CD4-positive, alpha-beta T cell treated with Interleukin-10 for 1 hour (primary cell): ENCODE measurements at places on chromosomes 4 and X.

DNA sequence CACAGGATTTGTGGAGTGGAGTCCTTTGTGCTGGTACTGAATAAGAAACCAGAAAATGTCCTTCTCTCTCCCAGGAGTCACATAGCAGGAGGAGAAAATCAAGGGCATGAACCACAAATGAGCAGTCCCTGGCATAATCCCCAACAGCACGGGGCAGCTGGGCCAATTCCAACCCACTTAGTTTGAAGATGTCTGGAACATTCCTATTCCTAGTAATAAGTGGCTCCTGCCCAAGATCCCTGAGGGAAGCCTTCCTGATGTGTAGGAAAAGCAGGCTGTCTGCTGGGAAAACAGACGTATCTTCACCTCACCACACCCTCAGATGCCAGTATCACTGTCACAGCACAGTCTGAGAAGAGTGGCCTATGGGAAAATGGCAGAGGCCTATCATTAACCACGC, 182.8 kb upstream of the MAP3K15 start:
- DNase-seq = no peak

- DNase-seq = no peak
Measured at GRCh38 chr4:4248885-4249203, 821 bp upstream of the TMEM128 start.

DNA sequence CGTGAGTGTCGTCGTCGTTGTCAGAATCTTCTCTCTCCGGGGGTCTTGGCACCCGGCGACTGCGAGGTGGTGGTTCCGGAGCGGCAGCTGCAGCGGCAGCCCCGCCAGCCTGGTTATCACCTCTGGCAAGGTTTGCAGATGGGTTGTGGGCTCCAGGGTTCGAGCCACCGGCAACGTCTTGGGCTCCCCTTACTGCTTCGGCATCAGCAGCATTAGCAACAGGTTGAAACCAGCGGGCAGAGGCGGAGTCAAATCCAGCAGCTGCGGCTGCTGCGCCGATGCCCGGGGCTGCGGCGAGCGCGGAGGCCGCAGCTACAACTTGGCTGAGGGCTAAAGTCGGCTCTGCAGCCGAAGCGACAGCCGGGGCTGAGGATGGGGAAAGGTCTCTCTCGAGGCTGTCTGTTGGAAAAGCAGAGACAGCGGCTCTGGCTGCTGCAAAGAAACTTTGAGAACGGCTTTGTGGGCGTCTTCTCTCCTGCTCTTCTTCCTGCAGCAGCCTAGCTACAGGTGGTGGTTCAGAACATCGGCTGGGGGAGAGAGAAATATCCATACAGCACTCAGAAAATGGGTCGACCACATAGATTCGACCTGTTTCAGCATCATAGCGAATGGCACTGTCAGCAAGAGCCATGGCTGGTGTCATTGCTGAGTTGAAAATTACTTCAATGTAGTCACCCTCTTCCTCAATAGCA, 3.6 kb downstream of the IRS4 start:
- DNase-seq = no peak

DNA sequence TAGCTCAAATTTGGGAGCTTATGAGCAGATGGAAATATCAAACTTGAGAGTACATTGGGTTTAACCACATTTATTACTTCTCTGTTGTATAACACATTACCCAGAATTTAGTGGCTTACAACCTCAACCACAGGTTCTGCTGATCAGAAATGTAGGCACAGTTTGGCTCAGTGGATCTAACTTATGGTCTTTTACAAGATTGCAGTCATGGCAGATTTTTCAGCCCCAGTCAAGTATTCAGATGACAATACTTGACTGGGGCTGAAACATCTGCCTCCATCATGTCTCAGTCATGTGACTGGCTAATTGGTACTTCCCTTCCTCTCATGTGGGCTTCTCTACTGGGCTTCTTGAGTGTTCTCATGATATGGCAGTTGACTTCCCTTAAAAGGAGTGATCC, 44.0 kb upstream of the ADAD1 start:
- no peak for DNase-seq

GRCh38 chr4:26088433-26088928, 174.5 kb downstream of the SMIM20 start:
- DNase-seq = peak; percentile 47

GRCh38 chrX:69133921-69134542, 31.2 kb downstream of the PJA1 start:
- no peak for DNase-seq

- DNase-seq = no peak
Measured at GRCh38 chr4:185018834-185019455, 655 bp downstream of the HELT start.
